ENCODE measurements at places on chromosomes 12 and 14.

- DNase-seq, result no peak
Measured at GRCh38 chr12:1469070-1469469, 125.3 kb downstream of the FBXL14 start.

DNA sequence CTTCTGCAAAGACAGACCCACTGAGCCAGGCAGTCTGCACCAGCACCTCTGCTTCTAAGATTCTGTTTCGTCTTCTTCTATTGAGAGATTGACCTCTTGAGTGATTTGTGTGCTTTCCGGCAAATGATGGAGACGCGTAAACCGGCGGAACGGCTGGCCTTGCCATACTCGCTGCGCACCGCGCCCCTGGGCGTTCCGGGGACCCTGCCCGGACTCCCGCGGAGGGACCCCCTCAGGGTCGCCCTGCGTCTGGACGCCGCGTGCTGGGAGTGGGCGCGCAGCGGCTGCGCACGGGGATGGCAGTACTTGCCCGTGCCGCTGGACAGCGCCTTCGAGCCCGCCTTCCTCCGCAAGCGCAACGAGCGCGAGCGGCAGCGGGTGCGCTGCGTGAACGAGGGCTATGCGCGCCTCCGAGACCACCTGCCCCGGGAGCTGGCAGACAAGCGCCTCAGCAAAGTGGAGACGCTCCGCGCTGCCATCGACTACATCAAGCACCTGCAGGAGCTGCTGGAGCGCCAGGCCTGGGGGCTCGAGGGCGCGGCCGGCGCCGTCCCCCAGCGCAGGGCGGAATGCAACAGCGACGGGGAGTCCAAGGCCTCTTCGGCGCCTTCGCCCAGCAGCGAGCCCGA, 703 bp downstream of the ASCL4 start:
- DNase-seq, result peak; percentile 54

DNA sequence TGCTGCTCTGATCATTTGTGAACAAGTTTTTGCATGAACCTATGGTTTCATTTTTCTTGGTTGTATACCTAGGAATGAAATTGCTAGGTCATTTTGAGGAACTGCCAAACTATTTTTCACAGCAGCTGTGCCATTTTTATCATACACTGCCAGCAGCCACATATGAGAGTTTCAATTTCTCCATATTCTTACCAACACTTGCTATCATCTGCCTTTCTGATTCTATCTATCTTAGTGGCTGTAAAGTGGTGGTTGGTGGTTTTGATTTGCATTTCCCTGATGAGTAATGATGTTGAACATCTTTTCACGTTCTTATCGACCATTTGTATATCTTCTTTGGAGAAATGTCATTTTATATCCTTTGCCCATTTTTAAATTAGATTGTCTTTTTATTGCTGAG, 146.1 kb downstream of the C12orf75 start:
- no peak for DNase-seq

GRCh38 chr14:20112321-20112720, 1.8 kb downstream of the OR4K17 start:
- no peak for DNase-seq

GRCh38 chr14:95547272-95547625, 12.4 kb downstream of the GLRX5 start:
- no peak for DNase-seq

DNA sequence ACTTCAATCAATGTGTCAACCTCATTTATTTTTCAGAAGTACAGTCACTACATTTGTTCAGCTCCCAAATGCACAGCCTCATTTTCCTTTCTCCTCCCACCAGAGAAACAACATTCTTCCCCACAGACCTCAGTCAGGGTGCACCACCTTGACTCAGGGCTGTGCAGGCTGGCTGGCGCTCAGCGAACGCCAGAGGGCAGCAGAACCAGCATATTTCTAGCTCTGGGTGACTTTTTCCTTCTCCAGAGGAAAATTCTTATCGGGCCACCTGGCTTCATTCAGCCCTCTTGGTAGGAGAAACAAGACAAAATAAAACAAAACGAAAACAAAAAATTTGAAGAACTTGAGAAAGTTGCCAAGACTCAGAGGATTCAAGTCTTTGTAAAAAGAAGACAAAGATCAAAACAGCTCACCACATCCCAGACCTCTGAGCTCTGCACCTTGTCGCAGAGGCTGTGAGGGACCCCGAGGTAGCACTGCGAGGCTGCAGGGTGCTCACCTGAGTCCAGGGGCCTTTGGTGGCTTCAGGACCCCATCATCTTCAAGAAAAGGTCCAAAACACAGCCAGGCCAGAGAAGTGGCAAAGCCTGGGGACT, 33.7 kb downstream of the PAH start:
- peak; percentile 82 for DNase-seq

DNA sequence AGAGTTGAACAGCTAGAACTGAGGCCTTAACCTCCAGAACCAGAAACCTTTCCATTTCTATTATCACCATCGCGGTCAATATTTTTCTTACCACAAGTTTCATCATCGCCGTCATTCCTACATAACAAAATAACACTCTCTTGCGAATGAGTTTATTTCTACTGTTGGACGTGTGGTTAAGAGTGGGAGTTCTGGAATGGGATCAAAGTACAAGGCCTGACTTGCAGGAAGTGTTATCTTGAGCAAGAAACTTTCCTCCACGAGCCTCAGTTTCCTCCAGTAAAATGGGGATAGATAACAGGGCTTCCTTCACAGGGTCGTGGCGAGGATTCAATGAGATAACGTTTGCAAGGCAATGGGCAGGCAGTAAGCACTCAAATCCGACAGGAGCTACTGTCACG, 652 bp downstream of the SART3 start:
- DNase-seq, result no peak

GRCh38 chr12:88111074-88111652, 30.7 kb downstream of the CEP290 start:
- no peak for DNase-seq

DNA sequence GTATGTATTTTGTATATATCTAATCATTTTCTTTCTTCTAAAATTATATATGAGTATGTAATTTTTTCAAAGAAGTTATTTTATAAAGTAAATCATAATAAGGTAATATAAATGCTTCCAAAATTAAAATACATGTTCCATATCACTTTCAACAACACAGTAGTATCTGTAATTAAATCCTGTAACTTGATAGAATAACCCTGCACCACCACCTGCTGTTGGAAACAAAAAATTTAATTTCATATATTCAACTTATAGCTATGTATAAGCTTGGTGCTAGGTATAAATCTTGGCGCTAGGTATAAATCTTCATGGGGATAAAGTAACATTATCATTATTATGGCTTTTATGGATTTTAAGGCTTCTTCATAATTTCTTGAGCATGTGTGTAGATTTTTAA, 149.7 kb upstream of the DCN start:
- no peak for DNase-seq

- DNase-seq, result no peak
Measured at GRCh38 chr12:108850854-108851573, 6.4 kb downstream of the SSH1 start.

GRCh38 chr12:586318-587071, 76.8 kb downstream of the NINJ2 start:
- no peak for DNase-seq

DNA sequence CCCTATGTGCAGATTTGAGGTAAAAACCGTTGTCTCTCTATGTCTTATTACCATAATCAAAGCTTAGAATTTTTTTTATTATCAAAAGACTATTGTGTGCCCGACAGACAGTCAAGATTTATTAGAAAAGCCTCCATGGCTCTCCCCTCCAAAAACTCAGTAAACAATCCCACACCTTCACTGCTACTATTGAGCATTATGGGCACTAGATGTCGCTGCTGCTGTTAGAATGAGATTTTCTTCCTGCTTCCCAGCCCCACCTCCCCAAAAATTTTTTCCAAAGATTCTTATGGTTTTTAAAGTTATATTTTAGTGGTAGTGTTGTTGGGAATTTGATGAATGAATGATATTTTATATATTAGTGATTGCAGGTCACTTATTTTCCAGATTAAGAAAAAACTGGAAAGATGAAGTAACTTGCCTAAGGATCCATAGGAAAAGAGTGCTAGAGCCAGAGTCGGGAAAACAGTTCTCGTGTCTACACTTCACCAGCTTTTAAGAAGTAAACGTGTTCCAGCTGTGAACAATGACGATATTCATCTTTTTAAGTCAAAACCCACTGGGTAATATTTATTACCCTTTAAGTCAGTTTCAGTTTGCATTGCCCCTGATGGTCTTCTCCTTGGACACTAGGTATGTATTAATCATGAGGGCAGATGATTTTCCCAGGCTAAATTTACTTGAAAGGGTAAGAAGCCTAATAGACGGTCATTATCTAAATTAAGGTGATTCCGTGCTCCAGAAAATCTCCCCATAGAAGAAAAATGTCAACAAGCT, 12.2 kb upstream of the FOXG1 start:
- DNase-seq, result peak; percentile 72

Measured in testis (tissue), 5 donors.